ENCODE measurements at places on chromosomes 12 and 14.

DNA sequence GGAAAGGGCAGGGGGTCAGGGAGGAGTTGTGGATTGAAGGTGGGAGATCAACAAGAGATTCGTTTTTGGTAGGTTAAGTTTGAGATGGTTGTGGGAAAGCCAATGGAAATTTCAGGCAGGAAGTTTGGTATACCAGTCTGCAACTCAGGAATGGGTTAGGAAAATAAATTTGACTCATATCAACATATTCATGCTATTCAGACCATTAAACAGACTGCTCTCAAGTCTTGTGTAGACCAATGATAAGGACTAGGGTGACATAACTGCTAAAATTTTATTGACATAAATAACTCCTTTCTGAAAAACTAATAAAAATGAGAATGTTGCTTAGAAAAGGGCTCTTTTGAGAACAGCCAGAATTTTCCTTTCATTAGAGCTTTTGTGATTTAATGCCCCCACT is 60.0 kb downstream of the PLEKHA5 start:
- no peak for DNase-seq

- no peak for DNase-seq
These were observed 97.7 kb downstream of the NTS start for GRCh38 chr12:85971800-85972199.

DNA sequence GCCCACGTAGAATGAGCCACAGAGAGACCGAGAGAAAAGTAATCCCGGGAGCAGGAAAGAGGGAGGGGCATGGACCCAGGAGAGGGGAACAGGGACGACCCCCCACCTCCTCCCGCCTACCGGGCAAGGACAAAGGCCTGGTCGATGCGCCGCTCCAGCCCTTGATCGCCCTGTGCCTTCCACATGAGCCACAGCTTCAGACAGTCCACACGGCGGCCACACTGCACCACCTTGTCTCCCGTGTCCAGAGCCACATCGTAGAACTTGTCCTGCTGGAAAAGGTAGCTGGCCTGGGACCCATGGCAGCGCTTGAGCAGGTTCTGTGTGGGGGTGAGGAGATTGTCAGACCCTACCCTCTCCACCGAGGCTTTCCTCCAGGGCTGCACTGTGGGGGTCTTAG is 20.5 kb upstream of the ZNF740 start:
- no peak for DNase-seq

- no peak for DNase-seq
These were observed 375.5 kb downstream of the RAD51B start for GRCh38 chr14:68195126-68195525.

DNA sequence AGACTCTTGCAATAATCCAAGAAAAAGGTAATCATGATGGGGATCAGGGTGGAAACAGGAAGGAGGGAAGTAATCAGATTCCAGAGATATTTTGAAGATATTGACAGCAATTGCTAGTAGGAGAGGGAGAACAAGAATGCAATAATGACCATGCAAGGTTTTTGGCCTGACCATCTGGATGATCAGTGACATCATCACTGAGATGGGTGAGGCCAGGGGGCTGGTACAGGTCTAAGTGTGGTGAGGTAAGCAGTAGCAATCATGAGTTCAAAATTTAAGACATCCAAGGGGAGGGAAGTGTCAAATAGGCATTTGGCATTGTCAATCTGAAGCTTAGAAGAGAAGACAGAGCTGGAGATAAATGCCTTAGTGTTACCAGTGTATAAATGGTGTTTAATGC is 24.8 kb upstream of the CLMN start:
- no peak for DNase-seq

GRCh38 chr12:26120561-26121274 is 4.1 kb downstream of the BHLHE41 start:
- no peak for DNase-seq

DNA sequence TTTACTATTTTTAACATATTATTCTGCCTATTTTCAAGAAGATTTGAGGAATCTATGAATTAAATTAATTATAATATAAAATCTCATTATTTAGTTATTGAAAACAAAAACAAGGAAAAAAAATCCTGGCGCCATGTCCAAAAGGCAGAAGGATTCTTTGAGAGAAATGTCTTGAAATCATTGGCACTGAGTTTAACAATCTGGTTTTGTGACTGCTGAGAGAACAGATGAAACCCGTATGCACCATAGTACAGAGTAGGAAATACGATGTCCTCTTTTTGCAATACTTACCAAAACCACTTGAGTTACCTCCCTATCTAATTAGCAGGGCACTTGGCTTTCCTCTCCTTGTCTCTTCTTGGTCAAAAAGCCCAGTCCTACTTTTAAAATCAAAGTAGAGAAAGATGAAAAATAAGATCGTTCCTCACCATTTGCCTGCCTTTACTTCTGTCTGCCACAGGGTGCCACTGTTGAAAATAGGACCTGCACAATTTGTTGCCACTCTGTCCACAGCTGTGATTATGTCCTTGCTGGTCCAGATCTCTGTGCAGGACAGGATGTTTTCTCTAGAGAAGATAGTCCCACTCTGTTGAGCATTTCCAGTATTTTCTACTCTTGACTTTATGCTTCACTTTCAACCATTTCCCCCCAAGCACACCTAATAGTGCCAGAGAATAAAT is 179.7 kb downstream of the PDZRN4 start:
- DNase-seq: no peak

DNA sequence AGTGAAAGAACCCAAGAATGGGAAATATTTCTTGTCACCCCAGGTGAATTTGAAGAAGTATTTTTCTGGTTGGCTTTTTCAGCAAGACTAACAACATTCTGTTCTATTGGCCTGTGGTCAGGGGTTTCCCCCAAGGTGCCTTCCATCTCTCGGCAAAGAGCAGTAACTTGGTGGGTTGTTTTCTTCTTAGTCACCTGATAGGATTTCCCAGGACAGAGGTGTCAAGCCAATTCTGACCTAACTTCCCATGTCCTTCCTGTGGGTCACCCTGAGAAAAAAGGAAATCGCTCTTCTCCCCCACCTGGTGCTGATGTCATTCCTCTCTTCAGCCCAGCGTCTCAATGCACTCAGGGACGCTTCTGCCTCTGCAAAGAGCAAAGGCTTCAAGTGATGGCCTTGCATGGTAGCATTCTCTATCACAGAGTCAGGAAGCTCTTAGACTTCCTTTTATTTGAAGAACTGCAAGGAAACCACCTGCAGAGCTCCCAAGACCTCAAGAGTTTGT is 16.1 kb upstream of the IFNG start:
- DNase-seq: peak; percentile 74

DNA sequence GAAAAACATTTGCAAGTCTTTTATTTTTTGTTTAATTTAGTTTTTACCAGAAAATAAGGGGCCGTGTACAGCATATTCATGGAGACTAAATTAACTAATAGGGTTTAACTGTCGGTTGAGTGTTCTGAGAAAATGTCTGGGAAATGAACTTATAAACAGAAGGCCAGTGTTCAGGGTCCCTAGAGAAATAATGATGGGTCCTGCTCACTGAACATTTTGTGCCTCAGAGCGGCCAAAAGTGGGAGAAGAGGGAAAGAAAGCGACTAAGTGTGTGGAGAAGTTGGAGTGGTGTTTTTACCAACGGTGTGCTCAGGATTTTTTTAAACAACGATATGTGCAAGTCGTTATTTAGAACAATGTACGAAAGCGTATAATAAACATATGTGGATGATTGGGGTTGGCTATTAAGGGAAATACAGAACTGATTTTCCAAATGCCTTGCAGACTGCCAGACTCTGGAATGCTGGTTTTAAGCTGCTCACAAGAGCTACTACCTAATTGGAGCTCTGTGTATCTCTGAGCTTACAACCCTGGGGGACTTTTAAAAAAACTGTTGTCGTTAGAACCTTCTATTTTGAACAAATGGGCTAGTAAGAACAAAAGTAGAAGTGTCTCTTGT is 166.7 kb downstream of the SLC38A4 start:
- no peak for DNase-seq

DNA sequence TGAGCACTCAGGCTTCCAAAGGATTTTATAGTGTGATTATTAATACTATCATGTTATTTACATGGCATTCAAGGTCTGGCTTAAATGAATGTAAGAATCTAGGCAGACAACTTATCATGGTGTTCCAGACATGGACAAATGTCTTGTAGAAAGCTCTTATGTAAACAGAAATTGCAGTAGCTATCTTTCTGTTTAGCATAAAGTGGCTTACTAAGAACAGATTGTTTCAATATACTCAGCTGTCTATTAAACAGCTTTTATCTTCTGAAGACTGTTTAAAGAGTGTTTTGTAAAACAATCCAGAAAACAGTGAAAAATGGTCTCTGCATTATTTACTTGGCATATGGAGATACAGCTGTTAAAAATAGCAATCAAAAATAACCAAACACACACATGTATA is 1061.8 kb upstream of the SEL1L start:
- no peak for DNase-seq

- DNase-seq: no peak
These were observed 762 bp downstream of the RABGGTA start for GRCh38 chr14:24270537-24271133.

DNA sequence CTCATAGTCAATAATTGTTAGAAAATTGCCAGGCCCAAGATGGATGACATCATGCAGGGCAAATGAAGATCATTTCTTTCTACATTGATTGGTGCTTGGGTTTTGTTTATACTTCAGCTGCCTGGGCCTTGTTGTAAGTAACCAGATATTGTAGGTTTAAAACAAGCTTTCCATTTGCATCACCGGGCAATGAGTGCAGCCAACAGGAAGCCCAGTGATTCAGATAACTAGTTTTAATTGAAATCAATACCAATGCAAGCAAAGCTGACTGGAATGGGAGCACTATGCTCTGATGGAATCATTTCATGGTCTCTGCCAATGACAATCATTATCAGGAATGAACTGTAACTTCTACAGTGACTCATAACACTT is 279.3 kb downstream of the DUSP6 start:
- DNase-seq: no peak

GRCh38 chr14:57212919-57213318 is 55.8 kb downstream of the EXOC5 start:
- DNase-seq: no peak

- no peak for DNase-seq
These were observed 7.3 kb downstream of the SPRYD3 start for GRCh38 chr12:53071591-53072551.

- DNase-seq: no peak
These were observed 55.6 kb upstream of the CISTR start for GRCh38 chr12:53807322-53807860.

DNA sequence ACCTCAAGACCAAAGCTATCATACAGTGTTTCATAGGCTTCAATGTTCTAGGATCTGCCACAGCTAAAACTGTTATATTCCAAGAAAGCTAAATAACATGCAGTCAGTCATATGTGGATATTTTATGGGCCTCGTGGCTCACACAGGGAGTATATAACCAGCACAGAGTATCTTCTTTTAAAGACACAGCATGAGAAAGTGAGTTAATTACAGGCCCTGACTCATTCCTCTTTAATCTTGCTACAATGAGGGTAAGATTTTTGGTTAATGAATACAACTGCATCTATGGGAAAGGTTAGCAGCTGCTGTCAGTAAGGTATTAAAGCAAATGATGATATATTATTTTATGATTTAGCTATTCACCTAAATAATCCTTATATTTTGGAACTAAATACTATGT is 111.0 kb downstream of the TRAFD1 start:
- no peak for DNase-seq

GRCh38 chr12:110585231-110585799 is 2.2 kb upstream of the PPTC7 start:
- DNase-seq: no peak

DNA sequence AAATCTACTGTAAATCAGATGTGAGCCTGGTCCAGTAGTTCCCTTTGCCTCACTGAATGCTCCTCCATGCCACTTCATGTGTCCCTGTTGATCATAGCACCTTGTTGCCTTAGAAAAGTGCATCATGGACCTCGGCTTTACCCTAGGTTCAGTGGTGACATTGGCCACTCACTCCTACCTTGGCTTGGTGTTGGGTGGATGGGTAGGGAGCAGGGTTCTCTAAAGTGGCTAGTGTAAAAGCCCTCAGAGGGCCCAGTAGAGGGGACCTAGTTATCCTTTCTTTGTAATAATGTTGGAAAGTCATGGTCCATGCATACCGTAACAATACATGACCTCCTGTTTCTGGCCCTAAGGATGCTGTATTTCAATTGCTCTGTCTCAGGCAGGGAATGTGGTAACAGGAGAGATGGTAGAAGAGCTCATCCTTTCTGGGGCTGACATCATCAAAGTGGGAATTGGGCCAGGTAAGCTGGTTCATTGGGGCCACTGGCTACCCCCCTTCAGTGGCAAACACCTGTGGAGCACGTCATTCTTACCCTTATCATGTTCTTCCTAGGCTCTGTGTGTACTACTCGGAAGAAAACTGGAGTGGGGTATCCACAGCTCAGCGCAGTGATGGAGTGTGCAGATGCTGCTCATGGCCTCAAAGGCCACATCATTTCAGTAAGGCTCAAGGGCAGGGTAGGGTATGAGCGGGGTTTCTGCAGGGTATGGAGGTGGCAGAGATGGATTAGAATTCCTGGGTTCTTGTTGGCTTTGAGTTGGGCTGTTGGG is 4.1 kb downstream of the GMPR2 start:
- no peak for DNase-seq

GRCh38 chr14:67533754-67534085 is 630 bp downstream of the PLEKHH1 start:
- DNase-seq: no peak

- no peak for DNase-seq
These were observed 17.9 kb downstream of the C12orf43 start for GRCh38 chr12:120998435-120998834.

- DNase-seq: no peak
These were observed 20.1 kb downstream of the TGFB3 start for GRCh38 chr14:75961662-75962061.

DNA sequence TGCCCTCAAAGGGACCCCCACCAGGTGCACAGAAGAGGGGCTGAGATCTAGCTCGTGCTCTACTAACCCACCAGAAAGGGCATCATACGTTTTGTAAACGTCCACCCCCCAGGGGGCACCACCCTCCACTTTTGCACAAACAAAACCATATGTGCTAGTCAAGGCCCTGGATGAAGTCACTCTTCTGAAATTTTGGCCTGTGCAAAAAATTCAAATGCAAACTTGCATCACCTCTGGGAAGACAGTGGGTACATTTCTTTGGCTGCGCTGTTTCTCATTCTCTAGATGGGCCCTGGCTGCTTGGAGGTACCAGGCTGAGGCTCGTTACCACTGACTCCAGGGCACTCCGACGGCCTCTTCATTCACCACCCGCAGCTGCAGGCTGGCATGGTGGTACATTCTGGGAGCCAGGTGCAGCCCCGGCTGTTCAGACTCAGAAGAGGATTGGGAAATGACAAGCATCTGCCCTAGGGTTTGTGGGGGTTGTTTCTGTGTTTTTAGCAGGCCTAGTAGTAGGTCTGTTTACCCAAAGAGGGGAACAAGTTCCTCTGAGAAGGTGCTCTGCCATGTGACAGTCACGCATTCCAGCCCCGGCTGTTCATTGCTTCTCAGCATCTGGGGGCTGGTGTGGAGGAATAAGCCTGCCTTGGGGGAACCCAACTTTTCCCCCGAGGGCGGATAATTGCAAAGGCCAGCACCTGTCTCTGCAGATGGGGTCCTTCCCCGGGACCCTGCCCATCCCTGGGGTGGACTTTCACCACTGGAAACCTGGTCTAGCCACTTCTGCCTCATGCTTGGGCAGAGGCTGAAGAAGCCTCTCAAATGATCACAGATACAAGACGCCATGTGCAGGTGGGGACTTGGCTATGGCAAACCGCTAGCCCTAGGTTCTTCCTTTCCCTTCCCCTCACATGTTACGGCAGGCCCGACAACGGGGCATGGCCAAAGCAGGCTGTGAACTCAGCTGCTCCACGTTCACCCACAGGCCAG is 147.6 kb downstream of the DPF3 start:
- DNase-seq: no peak
